ENCODE measurements at places on chromosomes 1 and 21.

GRCh38 chr1:242199776-242200458, 201.0 kb upstream of the MAP1LC3C start:
- DNase-seq = no peak

- DNase-seq = no peak
Measured at GRCh38 chr1:28322194-28322593, 6.6 kb upstream of the MED18 start.

- no peak for DNase-seq
Measured at GRCh38 chr1:161915051-161915503, 108.6 kb downstream of the OLFML2B start.

GRCh38 chr1:160664573-160665051, 17.8 kb upstream of the SLAMF1 start:
- DNase-seq = no peak

GRCh38 chr1:10823000-10823401, 26.6 kb upstream of the CASZ1 start:
- DNase-seq = no peak

GRCh38 chr1:52627028-52627427, 5.9 kb upstream of the SHISAL2A start:
- DNase-seq = no peak

Measured in cerebellar nuclear complex (tissue), 1 donor.